ENCODE measurements at places on chromosomes 13 and 19. TPM values are rescaled to one million over a fixed set of nuclear protein-coding genes. Genes with fewer than 3 reads are reported as not detected.

The PSG11 gene
- total RNA-seq, result not detected

The CD209 gene
- total RNA-seq, result 9.4 TPM

The PDE4C gene
- total RNA-seq, result 3.0 TPM

The CCDC70 gene
- not detected for total RNA-seq

The CDX2 gene
- 124 TPM for total RNA-seq

The ZSCAN4 gene
- total RNA-seq, result not detected

The MTMR6 gene
- total RNA-seq, result 16.4 TPM

The RASAL3 gene
- total RNA-seq, result 117 TPM

DNA sequence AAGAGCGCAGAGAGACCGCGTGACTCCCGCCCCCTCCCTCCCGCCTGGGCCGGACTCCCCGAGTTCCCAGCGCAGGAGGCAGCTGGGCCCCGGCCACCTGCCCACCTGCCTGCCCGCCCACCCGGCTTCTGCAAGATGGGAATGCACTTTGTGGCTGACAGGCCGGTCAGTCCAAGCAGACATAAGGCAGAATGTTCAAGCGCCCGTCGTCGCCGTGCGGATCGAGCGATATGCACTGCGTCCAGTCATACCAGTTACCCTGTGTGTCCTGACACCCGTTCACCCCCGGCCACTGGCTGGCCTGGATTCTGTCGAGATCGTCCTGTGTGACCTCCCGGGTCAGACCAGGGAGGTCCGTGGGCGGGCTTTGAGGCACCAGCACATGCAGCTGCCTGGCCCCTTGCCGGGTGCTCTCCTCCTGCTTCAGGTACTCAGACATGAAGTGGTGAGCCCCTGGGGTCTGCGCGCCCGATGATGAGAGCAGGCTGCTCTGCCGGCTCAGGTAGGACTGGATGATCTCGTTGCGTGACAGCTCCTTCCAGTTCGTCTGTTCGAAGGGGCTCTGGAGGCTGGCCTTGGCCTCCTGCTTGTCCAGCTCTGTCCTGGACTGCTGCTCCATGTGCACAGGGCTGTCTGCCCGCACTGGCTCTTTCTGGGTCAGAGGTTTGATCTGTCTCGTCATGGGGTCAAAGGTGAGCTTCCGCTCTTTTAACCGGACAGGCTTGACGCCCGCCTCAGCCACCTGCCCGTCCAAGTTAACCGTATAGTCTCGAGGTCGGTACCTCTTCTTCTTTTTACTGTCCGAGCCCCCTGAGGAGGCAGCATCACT, 3.9 kb upstream of the SLC35E1 start:
- no peak for DNase-seq

DNA sequence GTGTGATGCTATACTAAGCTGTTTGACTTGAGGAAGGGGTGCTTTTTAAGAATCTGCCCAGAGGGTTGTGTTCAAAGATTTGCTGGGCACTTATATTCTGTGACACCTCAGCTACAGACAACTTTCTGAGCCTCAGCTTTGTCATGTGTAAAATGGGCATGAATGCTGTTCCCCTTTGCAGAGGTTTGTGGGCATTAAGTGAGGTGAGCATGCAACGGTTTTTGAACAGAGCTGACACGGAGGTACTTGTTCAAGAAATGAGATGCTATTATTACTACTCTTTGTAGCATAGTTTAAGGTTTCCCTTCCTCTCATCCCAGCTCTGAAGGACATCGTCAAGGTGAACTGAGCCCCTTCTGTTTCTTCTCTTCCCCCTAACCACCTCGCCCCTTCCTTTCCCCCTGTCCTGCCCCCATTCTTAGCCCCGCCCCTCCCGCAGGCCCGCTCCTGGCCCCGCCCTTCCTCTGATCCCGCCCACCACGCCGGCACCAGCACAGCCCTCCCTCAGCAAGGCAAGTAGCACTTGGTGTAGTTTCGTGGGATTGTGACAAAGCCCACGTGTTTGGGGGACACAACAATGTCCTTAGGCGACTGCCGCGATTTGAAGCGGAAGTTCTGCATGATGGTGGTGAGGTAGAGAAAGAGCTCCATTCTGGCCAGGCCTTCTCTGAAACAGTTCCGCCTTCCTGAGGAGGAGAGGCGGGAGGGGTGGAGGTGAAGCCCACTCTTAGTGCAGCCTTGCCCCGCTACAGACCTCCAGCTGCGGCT, 26.1 kb upstream of the CYP2A7 start:
- DNase-seq, result no peak

- DNase-seq, result no peak
Measured at GRCh38 chr13:99526549-99526948, 25.3 kb downstream of the TM9SF2 start.

DNA sequence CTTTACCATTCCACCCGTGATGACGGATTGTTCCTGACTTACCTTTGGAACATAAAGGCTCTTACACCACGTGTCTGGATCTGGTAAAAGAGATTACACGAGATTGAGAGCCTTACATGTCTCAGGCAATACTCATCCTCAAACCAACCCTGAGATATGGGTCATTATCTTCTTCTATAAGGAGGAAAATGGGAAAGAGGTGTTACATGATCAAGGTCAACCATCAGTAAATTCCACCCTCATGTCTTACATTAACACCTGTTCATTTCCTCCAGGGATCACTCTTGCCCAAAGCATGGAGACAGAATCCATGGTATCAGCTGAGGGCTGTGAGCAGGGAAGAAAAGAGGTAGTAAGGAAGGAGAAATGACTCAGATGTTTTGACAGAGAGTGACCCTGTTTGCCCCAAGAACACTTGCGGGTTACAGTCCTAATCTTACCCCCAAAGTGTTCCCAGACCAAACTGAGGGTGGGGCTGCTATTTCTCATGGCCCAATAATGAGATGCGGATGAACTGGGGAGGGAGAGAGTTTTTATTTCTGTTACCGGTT, 19.6 kb downstream of the LILRB4 start:
- DNase-seq, result no peak

DNA sequence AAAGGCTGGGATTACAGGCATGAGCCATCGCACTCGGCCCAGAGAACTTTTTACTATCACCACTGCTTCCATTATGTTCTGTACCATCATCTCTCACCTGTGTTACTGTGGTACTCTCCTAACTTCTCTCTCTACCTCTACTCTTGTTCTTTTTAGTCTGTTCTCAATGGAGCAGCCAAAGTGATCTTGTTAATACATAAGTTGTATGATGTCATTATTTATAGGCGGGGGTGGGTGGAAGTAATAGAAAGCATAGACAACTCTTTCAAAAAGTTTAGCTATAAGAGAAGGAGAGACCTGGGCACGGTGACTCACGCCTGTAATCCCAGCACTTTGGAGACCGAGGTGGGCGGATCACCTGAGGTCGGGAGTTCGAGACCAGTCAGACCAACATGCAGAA, 3.0 kb downstream of the ZNF570 start:
- no peak for DNase-seq

DNA sequence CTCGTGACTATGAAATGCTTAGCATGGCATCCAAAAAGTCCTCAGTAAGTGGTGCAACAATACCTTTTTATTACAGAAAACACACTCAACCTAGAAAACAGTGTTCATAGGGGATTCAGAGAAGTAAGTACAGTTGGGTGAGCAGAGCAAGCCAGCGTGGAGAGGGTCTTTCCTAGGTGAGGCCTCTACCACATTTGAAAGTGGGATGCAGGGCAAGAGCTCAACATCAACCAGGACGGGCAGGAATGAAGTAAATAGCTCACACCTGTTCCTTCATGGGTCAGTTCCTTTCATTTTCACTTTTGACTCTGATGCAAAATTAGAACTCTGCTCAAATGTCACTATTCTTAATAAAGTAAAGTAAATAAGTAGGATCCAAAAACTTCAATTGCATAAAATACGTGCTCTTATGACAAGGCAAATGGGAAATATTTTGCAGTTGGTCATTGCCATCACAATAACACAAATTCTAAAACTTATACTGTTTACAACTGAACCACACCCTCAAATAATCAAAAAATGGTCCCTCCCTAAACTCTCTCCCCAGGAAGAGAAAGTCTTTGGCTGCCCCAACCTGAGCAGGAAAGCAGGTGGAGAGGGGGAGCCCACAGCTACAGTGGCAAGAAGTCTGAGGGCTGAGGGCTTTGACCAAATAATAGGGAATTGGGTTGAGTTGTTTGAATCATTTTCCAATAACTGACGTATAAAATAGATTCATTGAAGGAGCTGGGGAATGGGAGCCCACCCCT, 20.2 kb downstream of the CHAMP1 start:
- no peak for DNase-seq

- peak; percentile 50 for DNase-seq
Measured at GRCh38 chr19:49591731-49592485, 926 bp downstream of the PRR12 start.

DNA sequence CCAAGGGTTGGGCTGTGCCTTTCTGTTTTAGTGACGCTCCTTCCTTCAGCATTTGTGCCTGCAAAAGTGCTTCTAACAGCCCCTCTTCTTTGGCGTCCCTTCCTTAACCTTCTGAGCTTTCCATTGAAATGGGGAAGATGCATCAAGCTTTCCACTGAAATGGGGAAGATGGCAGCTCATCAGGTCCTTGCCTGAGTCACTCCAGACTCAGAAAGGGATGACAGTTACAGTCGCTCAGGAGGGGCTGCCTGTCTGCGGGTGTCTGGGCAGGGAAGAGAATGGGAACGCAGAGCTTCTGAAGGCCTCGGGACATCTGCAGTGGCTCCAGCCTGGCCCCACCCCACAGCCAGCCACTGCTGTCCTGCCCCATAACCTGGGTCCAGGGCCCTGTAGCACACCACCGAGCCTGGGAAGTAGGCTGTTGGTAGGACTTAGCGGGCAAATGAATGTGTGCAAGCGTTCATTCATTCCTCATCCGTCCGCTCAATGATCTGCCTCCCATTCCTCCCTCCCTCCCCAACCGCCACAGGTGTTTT, 9.8 kb downstream of the AP1M1 start:
- no peak for DNase-seq

DNA sequence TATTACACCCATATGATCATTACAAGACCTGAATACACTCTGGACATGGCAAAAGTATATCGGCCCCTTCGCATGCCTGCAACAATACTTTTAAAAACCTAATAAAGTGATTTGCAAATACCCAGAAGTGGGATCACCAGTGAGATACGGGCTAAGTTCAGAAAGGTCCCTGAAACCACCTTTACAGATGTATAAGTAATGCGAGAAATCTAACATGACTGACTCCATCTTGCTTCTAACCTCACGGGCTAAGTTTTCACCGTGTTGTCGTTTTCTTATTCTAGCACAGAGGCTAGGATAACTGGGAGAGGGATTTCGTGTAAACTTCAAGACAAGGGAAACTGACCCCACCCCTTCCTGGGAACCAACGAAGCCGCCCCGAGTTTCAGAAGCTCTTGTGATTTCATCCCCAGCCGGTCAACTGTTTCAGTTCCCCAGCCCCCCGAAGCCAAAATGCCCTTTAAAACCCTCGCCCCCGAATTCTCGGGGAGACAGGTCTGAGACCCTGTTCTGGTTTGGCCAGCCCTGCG, 703 bp downstream of the NEK3 start:
- peak; percentile 54 for DNase-seq

DNA sequence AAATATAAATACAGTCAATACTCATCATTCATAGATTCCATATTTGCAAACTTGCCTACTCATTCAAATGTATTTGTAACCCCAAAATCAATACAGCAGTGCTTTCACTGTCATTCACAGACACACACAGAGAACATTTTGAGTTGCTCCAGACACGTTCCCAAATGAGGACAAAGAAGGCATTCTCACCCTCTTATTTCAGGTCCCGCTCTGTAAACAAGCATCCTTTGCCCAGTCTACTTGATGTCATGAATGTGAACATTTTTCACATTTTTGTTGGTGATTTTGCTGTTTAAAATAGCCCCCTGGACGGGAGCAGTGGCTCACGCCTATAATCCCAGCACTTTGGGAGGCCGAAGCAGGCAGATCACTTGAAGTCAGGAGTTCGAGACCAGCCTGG, 15.5 kb downstream of the C19orf47 start:
- no peak for DNase-seq

DNA sequence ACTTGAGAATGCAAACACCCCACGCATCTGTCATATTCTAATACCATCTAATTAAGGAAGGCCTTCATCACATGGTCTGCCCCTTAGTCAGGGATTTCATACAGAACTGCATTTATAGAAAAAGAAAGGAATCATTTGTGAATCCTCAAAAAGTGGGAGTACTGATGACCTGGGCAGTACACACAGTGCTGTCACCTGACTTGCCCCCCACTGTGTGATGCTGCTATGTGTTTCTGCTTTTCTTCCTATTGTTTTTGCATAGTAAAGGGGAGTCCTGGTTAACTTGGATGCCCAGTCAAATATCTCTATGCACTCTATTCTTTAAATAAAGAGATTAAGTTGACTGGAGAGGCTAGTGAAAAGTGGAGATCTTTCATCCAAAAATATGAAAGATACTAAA, 1921.2 kb upstream of the PRR20A start:
- no peak for DNase-seq

GRCh38 chr19:531009-531752, 379 bp upstream of the CDC34 start:
- DNase-seq, result peak; percentile 90

GRCh38 chr13:59978862-59979261, 184.9 kb downstream of the DIAPH3 start:
- DNase-seq, result no peak

DNA sequence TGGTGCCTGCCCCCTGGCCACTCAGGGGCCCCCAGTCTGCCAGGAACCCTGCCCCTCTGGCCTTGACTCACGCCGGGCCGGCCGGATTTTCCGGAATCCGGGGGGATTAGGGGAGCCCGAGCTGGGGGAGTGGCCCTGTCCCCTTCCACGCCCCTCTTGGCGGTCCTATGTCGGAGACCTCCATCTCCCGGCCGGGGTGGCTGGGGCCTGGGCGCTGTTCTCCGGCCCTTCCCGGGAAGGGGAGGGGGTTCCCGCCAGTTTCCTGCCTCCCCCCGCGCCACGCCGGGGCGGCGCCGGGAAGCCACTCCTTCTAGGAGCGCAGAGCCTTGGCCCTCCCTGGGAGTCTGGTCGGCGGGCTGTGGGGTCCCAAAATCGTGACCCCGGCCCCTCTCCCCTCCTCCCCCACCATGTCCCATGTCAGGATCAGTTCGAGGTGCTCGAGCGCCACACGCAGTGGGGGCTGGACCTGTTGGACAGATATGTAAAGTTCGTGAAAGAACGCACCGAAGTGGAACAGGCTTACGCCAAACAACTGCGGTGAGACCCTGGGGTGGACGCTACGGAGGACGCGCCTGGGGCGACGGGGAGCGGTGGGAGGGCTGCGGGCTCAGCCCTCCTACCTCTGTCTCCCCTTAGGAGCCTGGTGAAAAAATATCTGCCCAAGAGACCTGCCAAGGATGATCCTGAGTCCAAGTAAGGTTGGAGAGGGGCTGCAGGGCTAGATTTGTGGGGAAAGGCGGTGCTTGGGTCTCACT, 1.3 kb downstream of the TRIP10 start:
- peak; percentile 62 for DNase-seq

DNA sequence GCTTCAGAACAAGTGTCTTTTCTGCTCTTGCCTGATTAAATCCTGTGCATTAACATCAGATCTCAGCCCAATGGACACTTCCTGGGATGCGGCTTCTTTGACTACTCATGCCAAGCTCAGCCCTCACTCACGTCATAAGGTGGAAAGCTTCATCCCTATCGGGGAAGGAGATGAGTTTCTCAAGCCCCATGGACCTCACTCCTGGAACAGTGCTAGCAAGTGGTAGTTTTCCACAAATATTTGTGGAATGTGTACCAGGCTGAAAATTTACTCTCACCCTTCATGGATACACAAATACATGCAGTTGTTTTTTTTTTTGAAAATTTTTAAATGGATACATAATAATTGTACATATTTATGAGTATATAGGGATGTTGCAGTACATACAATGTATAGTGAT, 34.6 kb upstream of the FARP1 start:
- DNase-seq, result no peak

Measured in transverse colon (tissue), 4 donors.